ENCODE measurements at places on chromosomes 7 and 10.

DNA sequence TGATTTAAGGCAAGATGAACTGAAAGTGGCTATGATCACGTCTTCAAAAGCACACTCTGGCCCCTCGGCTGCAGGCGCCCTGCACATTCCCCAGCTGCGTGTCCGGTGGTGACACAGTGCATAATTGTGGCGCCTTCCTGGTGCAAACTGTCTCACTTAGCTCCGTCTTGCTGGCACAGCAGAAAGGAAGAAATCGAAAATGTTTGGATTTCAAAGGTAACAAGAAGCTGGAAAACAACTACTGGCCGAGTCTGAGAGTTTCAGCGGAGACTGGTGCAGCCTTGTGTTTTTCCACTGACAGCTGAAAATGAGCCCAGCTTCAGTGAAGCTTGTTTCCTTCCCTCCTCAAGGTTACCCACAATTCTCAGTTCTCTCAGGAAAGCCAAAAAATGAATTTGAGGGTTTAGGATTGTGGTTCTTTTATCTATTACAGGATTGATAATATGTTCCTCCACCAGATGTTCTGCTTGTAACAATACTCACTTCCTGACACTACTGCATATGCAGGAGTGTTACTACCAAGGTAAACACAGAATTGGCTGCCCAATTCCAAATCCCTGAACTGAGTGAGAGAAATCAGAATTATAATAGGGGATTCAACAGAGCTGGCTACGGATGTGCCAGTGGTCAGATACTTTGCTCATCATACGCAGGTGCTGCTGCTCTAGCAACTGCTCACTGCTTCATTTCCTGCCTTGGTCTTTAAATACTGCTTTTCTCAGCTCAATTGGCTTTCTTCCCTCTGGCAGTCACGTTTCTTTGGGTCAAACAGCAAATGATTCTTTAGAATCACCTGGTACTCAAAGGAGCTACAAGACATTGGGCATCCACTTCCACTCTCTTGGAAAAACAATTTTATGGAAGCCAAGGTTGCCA lies 63.7 kb downstream of the TRUB1 start:
- no peak for DNase-seq

GRCh38 chr7:139111811-139112301 lies 2.3 kb upstream of the ZC3HAV1 start:
- DNase-seq: no peak

DNA sequence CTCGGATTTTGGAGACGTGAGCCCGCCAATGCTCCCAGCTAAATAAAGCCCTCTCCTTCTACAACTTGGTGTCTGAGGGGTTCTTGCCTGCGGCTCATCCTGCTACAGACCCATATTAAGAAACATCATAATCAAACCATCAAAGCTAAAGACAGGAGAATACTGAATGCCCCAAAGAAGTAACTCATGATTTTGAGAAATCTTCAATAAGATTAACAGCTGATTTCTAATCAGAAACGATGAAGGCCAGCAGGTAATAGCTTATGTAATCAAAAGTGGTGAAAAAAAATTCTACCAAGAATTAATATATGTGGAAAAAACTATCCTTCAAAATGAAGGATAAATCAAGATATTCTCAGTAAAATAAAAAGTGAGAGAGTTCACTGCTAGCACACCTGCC lies 130.3 kb downstream of the DNAJC1 start:
- no peak for DNase-seq

DNA sequence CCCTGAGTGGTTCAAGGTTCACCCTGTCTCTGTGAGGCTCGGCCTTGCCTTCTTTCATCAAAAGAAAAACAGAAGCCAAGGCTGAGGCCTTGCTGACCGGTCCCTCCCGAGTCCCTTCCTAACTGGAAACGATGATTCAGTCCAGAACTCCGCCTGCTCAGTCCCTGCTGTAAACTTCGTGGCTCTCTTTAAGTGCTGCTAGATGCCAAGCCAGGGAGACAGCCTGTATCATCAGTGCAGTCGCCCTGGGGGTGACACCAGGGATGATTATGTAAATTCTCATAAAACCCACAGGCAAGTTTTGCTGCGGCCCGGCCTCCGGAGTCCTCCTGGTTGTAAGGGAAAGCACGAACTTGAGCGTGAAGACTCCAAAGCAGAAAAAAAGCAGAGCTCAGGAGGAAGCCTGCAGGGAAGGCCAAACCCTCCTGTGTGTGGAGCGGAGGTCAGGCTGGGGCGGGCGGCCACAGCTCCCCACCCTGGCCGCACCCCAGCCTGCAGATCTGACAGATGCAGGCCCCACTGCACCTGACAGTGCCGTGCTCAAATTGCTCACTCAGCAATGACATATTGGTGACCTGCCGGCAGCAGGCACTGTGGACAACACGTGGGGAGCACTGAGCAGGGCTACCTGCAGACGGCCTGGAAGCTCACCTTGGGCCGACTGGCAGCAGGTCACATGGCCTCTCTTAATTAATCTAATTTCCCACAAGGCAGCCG lies 123.4 kb downstream of the DYNC2I1 start:
- no peak for DNase-seq

- DNase-seq: no peak
Observed at GRCh38 chr10:16663444-16663843, 141.8 kb upstream of the C1QL3 start.

DNA sequence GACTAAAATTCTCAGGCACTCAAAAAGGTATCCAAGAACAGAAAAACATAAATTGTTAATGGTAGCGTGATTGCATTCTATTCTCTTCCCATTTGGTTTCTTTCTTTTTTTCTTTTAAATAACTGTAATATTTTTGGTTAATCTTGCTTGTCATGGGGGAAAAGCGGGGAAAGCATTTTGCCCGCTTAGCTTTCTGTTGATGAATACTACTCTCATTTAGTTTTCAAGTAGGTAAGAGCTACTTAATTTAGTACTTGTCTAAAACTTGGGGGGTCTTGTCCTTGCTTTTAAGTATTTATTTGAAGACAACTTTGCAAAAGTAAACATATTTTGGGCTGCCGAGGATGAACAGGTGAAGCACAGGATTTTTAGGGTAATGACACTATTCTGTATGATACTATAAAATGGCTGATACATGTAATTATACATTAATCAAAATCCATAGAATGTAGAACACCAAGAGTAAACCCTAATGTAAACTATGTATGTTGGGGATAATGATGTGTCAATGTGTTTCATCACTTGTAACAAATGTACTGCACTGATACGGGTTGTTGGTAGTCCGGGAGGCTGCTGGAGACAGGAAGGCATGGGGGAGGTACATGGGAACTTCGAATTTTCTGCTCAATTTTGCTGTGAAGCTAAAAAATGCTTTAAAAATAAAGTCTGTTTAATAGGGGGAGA lies 1.7 kb downstream of the TES start:
- DNase-seq: no peak

DNA sequence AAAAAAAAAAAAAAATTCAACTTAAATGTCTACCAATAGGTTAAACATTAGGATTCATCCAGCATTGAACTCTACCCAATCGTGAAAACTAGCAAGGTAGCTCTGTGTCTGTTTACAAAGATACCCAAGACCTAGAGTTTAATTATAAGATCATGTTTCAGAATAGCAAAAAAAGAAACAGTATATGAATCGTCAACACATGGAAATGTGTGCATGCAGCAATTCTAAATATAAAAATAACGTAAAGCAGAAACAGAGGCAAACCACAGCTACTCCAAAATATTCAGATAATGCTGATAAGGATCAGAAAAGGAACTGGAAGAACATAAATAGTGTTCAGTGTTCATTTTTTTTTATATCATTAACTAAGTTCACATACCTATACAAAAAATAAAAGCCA lies 68.7 kb downstream of the AFAP1L2 start:
- no peak for DNase-seq

DNA sequence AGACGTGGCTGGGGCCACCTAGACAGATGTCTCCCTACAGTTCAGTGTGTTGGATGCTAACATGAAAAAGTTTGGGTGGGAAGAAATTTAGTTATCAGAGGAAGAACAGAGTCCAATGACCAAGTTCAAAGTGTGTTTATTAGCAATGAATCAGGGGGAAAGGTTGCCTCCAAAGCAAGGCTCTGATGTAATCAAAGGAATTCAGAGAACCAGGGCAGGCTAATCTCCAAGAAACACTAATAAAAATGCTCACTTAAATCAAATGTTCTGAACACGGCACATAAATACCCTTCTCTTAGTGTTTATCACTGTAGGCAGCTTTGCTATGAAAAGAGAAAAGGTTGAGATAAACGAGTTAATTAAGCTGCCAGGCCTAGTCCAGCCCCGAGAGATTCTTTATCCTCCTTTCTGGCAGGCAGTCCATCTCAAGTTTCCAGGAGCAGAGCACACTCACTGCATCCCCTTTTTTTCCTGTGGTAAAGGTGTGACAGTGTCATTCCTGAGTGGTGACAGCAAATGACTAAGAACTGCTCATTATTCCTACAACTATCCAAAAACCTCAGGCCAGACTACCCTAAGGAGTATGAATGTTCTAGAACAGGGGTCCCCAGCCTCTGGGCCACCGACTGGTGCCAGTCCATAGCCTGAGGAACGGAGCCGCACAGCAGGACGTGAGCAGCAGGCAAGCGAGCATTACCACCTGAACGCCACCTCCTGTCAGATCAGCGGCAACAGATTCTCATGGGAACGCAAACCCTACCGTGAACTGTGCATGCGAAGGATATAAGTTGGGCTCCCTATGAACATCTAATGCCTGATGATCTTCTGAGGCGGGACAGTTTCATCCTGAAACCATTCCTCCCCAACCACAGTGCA lies 66.9 kb upstream of the FHIP2A start:
- no peak for DNase-seq

- no peak for DNase-seq
Observed at GRCh38 chr7:90461219-90461618, 8.2 kb upstream of the PTTG1IP2 start.

DNA sequence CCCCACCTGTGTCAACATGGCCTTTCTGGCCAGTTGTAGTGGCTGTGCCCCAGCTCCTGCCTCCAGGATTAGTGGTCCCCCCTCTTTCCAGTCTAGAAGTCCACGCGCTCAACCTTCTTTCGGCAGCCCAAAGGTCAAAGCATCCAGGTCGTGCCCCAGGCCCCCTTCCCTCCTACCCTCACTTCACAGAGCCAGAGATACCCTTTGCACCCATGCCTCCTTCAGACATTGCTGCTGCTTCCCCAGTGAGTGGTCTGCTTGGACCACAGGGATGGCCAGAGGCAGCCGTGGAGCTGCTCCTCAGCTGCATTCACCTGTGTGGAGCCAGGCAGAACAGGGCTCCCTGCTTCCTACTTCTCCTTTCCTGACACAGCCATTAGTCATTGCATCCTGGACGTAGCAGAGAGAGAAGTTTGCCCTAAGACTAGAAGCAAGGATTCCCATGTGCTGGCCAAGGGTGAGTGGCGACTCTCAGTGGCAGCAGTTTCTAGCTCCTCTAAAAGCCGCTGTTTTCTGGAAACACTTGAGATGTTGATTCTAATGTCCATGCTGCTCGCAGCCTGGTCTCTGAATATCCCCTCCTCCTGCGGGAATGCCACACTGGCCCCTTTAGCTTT lies 243.1 kb upstream of the SHH start:
- no peak for DNase-seq

- no peak for DNase-seq
Observed at GRCh38 chr7:7686811-7687508, 31.4 kb downstream of the RPA3 start.

GRCh38 chr7:95550546-95550945 lies 45.8 kb downstream of the PDK4 start:
- DNase-seq: no peak

DNA sequence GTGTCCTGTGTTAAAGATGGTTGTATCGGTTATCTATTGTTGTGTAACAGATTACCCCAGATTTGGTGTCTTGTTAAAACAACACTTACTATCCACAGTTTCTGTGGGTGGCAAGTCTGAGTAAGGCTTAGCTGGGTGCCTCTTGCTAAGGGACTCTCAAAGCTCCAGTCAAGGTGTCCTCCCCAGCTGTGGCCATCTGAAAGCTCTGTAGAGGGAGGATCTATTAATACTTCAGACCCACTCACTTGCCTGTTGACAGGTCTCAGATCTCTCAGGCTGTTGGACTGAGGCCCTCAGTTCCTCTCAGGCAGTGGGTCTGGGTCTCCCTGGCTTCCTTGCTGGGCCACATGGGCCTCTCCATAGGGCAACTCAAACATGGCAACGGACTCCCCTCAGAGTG lies 19.6 kb downstream of the ARID5B start:
- no peak for DNase-seq
